CD4-positive, alpha-beta T cell treated with Interleukin-12 subunit alpha and Interleukin-12 subunit beta, for 1 hour (primary cell): ENCODE measurements at places on chromosomes 1 and 21.

DNA sequence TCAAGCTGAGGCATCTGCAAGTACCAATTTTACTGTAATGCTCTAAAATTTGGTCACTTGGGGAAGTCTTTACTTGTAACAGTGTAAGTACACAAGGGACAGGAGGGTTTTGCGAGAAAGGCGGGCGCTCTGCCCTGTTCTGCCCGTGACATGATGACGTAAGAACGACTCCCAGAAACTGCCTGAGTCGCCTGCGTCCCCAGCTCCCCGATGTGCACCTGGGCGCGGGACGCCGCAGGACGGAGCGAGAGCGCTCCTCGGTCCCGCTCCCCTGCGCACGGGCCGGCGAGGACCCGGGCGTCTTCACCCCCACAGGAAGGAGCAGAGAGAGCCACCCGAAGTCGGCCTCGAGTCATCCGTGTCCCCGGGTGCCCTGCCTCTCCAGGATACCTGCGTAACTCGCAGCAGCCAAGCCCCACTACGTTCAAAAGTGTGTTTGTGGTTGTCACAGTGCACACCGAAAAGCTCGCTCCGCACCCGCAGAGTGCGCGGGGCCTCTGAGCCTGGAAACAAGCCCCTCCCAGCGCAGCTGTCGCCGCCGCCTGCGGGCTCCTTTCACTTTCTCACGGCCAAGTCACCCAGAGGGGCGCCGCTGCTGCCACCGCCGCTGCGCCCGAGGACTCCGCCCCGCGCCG, 3.3 kb upstream of the ZBTB18 start:
- DNase-seq: peak; percentile 77

DNA sequence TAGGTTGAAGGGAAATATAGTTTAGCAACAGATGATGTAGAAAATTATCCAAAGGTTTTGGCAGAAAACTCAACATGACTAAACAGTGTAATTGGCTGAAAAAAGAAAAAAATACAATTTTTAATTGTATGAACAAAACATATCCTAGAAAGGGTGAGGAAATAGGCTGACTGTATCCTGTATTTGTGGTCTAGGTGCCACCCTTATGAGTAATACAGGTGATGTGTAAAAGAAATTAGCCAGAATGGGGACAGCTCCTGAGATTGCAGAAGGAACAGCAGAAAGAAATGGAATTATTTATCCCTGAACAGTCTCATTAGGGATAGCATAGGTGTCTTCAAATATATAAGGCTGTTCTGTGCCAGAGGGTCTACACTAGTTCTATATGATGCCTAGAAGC, 24.6 kb downstream of the DNASE2B start:
- DNase-seq: no peak

- no peak for DNase-seq
Observed at GRCh38 chr21:20641241-20641640, 357.0 kb upstream of the NCAM2 start.

GRCh38 chr1:183850852-183851251, 45.9 kb downstream of the RGL1 start:
- no peak for DNase-seq

DNA sequence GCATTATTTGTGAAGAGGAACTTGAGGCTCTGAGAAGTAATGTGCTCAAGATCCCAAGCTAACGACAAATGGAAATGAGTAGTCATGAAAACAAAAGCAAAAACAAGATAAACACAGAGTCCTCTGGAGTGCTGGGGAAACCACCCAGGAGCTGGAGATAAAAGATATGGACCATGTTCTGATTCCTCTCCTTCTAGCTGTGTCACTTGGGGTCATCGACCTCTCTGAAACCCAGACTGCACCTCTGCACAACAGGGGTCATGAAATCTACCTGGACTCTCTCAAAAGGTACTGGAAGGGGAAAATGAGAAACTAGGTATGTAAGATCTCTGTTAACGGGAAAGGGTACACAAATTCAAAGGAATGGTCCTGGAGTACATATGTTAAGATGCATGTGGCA, 6.5 kb downstream of the PGLYRP4 start:
- DNase-seq: no peak

DNA sequence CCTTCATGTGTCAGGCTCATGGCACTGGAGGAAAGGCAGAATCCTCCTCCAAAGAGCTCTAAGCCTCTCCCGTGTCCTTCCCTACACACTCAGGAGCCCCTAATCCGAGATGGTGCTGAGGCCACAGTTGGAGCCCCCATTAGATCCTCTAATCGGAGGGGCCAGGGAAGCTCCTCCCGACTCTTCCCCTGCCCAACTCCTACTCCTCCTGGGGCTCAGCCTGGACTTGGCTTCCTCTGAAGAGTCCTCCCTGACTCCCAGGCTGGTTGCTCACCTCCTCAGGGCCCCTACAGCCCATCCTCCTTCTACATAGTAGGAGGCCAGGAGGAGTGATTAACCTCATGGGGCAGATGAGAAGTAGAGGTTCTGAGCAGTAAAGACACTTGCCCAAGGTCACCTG, 21.3 kb upstream of the CDCP2 start:
- no peak for DNase-seq

DNA sequence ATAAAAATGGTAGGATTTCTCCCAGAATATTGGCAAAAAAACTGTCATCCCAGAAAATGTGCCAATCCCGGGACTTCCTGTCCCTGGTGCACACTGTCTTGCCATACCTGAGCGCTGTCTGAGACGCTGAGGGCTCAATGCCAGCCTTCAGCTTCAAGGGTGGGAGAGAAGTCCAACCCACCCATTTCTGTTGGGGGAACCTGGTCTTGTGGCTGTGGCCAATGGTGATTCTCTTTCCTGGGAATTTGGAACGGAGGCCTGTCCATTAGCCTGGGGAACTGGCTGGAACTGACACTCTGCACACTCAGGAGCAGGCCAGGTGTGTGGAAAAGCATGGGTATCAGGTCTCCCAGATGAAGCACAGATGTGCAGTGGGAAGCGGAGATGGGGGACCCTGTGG, 6.7 kb downstream of the MTHFR start:
- no peak for DNase-seq

- no peak for DNase-seq
Observed at GRCh38 chr1:205770618-205771017, 4.7 kb downstream of the RAB29 start.

DNA sequence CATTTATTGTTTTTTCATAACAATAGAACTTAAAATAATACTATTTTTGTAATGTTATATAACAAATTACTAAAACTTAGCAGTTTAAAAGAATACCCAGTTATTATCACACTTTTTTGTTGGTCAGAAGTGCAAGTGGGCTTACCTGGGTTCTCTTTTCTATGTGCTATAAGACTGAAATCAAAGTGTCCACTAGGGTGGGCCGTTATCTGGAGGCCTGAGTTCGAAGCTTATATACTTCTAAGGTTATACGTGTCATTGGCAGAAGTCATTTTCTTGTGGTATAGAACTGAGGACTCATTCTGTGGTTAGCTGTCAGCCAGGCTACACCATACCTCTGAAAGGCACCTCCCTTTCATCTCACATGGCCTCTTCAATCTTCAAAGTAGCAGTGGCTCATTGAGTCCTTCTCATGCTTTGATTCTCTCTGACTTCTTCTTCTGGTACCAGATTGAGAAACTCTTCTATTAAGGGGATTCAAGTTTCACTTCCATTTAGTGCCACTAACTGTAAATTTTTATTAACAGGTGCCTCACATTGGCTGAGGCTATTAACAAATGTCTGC, 414.3 kb downstream of the AMY1C start:
- DNase-seq: no peak

DNA sequence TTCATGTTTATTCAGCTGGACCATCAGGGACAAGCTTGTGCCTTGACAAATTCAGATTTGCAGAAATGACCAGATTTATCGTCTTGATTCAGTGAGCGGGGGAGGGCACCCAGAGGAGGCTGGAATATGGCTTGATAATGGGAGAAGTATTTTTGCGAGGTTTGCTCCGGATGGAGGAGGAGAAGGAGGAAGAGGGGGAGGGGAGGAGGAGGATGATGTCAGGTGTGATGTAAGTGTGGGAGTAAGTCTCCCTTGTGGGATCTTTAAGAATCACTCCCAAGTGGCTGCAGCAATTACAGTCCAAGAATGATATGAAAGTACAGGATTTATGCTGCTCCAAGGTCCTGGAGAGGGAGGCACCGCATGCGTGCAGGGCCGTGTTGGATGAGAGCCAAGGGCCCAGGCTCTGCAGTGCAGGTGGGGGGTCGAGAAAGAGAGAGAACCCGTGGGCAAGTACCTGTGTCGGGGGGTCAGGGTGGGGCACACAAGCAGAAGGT, 5.6 kb upstream of the ZNF496 start:
- no peak for DNase-seq

DNA sequence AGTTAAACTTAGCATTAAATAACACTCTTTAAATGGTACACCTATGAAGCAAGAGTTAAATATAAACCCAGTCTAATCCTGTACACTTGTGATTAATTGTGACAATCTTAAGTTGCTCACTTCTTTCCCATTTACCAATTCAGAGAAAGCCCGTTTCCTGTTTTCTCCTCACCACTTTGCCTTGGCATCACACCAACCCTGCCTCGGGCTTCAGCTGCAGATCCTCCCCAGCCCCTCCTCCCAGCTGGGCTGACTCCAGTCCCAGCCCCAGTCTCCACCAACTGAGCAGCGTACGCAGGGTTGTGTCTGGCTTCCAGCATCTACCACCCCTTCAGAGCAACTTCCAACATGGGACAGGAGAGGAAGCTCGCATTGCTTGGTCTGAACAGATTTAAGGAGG, 4.1 kb downstream of the PYCR2 start:
- DNase-seq: no peak

- DNase-seq: no peak
Observed at GRCh38 chr1:219938706-219939105, 10.3 kb upstream of the SLC30A10 start.

DNA sequence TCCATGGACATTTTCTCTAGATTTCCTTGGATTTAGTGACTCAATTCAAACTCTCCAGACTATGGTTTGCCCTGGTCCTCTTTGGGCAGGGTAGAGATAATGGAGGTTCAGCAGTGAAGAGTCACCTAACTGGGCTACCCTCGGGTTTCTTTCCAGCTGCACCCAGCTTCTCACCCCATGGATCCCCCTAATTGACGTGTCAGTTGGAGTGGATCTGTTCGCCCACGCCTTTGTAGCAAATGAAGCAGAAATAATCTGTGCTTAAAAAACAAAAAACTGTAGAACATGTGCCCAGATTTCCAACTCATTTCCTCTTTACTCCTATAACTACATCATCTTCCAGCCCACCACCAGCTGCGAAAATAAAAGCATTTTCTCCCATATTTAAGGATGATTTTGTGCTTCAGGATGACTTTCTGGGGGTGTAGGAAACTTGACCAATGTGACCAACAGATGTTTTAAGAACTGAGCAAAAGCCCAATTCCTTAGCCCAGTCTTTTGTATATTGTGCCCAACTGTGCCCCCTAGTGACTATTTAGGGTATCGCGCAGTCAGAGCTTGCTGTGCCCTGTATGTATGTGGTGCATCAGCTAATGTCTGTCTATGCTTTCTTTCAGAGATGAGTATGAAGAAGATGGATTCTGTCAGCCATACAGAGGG, 66.5 kb upstream of the UBE2U start:
- DNase-seq: peak; percentile 60

DNA sequence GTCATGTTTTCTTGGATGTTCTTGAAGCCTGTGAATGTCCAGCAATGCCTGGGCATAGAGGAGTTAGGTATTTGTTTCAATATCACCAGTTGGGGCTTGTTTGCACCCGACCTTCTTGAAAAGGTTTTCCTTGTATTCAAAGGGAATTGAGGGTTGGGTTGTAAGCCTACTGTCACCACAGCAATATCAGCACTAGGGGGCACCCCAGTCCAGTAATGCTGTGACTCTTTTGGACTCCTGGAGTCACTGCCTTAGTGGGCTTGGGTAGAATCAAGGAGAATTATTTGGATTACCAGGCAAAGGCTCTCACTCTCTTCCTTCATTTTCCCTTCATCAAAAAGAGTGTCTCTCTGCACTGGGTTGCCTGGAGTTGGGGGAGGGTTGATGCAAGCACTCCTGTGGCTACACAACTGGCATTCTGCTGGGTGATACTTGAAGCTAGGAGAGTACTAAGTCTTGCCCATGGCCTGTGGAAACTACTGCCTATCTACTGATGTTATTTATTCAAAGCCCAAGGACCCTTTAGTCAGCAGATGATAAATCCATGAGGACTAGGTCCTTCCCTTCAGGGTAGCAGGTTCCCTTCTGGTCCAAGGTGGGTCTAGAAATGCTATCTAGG, 34.5 kb downstream of the OR10R2 start:
- peak; percentile 44 for DNase-seq

- DNase-seq: no peak
Observed at GRCh38 chr1:98066911-98067310, 146.1 kb upstream of the DPYD start.

GRCh38 chr1:211687462-211688215, 12.2 kb upstream of the NEK2 start:
- peak; percentile 33 for DNase-seq

DNA sequence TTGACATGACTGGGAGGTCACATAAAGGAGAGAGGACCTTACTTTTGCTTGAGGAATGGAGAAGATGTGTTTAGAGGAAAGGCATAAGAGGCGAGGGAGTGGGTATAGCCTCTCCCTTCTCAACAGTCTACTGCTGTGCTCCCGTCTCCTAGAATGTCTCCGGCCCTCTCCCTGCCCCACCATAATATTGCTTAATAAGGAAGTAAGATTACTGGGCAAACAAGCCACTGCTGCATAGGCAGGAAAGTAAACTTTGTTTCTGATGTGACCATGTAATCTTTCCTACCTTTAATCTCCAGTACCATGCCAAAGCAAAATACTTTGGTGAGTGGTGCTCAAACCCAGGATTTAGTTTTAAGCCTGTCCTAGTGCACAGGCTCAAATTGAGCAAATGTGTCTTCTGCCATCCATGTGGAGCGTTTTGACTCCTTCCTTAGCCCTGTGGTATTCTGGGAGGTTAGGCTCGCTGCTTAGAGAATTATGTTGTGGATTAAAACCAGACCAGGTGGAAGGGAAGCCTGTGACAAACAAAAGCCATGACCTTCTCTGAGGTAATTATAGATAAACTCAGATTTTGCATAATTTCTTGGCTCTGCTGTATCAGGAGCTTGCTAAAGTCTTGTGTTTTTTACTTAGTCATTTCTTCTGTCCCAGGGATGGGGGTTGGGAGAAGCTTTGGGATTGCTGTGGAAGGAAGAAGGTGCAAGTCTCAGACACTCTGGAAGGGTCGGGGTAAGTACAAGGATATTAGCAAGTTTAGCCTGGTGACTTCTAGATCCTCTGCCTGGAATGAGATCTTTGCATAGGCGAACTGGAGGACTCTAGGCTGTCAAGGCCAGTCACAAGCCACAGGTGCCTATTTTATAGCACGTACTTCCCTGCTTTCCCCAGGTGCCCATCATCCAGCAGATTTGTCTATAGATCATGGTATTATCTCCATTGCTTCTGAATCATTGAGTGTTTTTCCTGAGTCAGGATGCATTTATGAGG, 34.5 kb upstream of the DIPK1A start:
- DNase-seq: no peak

DNA sequence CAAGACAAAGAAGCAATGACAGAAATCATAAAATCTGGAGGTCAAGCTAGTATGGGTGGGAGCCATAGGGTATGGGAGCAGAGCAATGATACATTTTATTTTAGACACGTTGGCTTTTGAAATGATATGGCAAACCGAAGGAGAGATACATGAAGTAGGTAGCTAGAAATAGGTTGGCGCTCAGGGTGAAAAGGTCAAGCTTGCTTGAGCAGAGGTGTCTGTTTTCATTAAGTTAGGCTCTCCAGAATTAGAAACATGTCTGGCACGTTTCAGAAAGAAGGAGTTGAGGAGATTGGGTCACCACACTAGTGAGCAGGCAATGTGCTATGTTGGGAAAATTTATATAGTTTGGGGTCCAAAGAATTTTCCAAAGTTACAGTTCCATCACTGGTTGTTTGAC, 151.4 kb downstream of the AMY1C start:
- no peak for DNase-seq
